ENCODE measurements at places on chromosomes 12 and 14. TPM values are rescaled to one million over a fixed set of nuclear protein-coding genes. Genes with fewer than 3 reads are reported as not detected.

PPM1H gene
- 42.6 TPM for total RNA-seq

KLHL33 gene
- not detected for total RNA-seq

DNA sequence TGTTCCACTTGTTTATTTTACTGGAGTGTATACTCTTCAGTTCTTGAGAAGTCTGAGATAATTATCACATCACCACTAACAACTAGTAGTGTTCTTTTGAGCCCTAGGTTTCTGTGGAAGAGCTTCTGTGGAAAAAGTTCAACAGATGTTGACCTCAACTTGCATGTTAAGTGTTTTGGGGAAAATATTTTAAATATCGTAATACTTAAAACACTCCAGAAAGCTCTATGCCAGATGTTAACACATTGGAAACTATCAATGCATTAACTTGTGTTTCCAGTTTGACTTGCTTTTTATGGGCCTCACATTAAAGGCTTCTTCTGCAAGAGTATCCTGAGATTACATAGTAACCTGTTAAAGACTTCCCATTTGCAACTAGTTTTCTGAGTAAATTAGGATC is 173.1 kb downstream of the DUSP6 start:
- no peak for DNase-seq

DNA sequence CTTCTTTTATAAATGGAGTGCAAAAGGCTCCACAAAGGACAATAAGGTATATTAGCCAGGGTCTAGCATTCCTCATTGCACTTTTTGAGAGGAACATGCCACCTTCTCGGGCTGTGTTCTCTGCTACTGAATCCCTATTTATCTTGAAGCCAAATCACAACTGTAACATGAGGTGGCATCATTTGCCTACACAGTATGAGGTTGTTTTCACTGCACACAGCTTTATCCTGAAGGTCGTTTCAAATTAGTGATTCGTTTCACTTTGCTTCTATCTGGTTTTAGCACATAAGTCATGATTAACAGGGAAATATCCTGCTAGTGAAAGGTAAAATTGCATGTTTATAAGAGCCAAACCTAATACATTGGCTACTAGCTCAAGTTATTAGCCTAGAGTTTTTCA is 153.8 kb downstream of the SLC35F4 start:
- peak; percentile 45 for DNase-seq

- no peak for DNase-seq
Observed at GRCh38 chr12:95700316-95700785, 90.2 kb downstream of the NTN4 start.

HPD gene
- 20.0 TPM for total RNA-seq

- no peak for DNase-seq
Observed at GRCh38 chr12:109308534-109309380, at the start of gene FOXN4. TSS of gene FOXN4 (minus strand) at chr12:109309284. CDS start at chr12:109308321, 963 bp downstream.

DNA sequence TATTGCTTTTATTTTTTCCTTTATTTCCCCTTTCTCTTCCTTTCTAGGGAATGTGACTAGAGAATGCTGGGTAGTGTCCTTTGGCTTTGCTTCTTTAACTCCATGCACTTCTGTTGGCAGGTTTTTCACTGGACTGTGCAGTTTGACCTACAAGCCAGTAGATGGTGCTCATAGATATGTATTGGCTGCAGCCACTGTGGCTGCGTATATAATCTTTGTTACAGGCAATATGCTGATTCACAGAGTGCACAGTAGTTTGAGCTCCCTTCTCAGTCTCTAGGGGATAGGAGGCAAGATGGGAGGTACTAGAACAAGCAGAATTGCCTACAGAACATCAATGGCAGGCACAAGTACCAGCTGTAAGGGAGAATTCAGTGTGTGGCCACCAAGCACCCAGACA is 503.5 kb downstream of the LRFN5 start:
- no peak for DNase-seq

DNA sequence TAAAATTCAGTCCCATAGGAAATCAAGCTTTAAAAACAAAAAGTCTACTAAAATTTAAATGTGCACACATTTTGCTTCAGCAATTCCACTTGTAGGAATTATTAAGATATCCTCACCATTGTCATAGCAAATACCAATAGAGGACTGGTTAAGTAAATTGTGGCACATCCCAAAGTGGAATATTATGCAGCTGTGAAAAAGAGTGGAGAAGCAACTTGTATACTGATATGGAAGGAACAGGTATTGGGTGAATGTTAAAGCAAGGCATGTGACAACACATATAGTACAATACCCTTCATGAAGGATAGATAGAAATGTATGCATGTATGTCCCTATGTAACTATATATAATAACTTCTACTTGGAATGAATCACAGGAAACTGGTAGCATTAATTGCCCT is 11.9 kb downstream of the KRT8 start:
- no peak for DNase-seq

GRCh38 chr12:87866578-87867292 is 162.5 kb downstream of the C12orf50 start:
- no peak for DNase-seq

PTGER2 gene
- total RNA-seq, result 0.43 TPM

USP44 gene
- 4.2 TPM for total RNA-seq

DNA sequence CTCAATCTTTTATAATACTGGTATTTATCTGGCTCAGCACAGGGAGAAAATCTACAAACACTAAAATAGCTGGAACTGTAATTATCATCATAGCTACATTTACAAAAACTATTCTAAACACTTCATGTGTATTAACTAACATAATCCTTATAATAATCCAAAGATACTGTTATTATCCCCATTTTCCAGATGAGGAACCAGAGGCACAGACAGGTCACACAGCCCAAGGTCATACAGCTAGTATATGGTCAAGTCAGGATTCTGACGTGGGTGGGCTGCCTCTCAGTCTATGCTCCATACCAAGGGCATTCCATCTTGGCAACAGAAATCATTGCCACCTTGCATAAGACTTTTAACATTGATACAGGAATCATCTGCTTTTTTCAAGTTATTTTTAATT is 11.4 kb downstream of the FERMT2 start:
- DNase-seq, result no peak

DNA sequence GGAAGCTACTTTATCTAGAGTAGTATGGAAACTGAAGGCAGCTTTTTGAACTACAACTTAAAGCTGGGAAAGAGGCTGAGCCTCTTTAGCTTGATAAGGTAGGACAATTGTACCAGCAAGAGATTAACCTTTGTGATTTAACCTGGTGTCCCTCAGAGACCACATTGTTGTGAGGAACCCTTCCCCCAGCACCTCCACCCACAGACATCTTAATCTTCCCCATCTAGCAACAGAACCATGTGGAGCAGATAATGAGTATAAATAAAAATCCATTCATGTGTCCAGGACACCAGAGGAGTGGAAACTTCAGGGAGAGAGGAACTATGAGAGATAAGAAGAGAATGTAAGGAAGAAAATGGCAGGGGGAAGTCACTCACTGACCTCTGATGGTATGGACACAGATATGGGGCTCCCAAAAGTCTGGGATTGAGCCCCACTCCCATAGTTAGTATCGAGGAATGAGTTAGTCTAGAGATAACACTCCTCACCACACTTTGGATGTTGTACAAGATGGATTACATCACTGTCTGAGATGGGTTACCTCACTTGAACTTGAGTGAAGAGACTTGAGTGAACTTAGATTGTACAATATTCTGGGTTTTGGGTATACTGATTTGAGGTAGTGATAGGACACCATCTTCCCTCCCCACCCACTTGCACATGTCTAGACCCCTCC is 33.9 kb upstream of the SLC38A2 start:
- DNase-seq, result no peak

DNA sequence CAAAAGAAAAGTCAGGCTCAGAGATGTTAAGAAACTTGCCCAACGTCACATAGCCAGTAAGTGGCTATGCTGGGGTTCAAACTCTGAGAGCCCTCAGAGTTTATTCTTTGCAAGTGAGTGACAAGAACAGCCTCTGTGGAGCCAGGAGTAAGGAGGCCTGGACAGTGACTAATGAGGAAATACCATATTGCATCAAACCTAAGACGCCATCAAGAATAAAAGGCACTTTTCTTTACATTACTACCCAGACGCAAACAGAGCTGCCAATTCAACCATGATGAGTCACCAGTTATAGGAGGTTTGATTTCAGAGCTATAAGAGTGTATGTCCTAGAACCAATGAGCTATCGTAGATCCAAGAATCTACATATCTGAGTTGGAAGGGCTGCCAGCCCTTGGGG is 9.4 kb downstream of the TNFRSF1A start:
- no peak for DNase-seq

BICDL1 gene
- 13.5 TPM for total RNA-seq

DNA sequence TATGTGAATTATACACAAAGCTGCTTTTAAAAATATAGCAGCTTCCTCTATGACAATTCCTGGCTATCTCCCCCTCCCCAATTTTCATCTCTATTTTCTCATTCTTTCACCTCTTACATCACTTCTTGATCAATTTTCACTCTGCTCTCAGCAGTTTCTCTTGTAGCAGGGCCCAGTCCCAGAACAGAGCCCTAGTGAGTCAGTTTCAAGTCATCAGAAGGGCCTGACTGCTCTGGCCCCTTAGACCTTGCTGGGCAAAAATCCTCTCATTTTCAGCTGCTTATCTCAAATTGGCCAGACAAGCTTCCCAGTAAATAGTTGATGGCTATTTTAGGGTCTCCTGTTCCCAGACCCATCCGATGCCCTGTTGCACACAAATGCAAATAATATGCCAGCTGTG is 101.4 kb downstream of the TTC7B start:
- DNase-seq, result no peak

DNA sequence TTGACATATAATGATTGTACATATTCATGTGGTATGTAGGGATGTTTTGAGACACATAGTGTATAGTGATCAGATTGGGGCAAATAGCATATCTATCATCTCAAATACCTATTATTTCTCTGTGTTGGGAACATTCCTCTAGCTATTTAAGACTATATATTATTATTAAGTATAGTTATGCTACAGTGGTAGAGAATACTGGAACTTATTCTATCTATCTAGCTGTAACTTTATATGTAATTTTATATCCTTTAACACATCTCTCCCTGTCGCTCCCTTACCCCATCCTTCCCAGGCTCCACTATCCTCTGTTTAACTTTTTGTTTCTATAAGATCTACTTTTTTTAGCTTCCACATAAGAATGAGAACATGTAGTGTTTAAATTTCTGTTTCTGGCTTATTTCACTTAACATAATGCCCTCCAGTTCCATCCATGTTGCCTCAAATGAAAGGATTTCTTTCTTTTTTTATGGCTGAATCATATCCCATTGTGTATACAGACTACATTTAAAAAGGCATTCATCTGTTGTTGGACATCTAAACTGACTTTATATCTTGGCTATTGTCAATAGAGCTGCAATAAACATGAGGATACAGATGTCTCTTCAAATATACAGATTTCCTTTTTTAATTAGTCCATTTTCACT is 102.1 kb upstream of the GZMB start:
- no peak for DNase-seq

Data from G401 (cell line).